ENCODE measurements at places on chromosomes 4 and X.

GRCh38 chr4:86098691-86099090 lies 261.2 kb downstream of the MAPK10 start:
- DNase-seq, result no peak

DNA sequence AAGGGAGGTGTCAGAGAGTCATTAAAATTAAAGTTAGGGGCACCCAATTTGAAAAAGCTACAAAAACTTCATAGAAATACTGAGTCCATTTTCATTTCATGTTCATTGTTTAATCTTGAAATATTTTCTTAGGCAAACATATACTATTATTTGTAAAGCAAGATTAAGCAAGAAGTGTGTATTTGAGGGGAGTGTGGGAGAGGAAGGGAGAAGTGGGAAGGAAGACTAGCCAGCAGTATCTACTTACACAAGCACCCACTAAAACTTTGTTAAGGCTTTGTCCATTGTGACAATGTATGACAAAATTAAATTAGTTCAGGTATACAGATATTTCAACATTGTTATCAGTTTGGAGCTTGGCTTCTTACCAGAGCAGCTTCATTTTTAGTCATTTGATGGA lies 222.9 kb downstream of the ARHGAP24 start:
- DNase-seq, result no peak

- DNase-seq, result peak; percentile 54
Measured at GRCh38 chrX:43557792-43558191, 98.3 kb upstream of the MAOA start.

DNA sequence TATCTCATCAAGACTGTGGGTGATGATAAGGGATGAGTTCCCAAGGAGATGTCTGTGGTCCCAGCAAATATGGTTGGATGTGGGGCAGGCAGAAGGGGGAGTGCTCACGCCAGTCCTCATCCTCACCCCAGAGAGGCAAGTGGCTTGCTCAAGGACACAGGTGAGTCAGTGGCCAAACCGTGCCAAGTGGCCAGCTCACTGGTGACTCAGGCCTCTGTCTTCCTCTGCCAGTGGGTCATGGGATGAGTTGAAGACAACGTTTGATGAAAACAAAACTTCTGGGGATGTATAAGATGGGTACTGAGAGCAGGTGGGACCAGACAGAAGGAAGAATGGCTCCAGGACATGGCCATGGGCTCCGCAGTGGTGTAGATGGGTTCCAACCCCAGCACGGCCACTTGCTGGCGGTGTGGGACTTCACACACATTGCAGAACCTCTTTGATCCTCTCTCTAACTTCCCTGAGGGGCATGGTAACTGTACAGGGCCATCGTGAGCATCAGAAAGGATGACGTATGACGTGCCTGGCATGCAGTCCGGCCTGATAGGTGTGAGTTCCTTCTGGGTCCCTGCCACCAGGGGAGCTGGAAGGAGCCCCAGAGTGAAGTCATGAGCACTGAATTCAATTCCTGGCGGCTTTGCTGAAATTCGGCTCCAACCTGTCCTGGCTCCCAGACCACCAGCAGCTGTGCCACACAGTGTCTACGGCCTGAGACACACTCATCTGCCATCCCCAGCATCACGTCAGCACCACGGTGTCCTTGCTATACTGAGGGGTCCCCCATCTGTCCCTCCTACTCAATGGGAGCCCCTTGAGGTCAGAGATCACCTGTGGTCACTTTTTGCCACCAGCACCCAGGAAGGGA lies 41.3 kb upstream of the GPR78 start:
- DNase-seq, result no peak

GRCh38 chr4:139786494-139787354 lies 121.1 kb downstream of the MGST2 start:
- no peak for DNase-seq

DNA sequence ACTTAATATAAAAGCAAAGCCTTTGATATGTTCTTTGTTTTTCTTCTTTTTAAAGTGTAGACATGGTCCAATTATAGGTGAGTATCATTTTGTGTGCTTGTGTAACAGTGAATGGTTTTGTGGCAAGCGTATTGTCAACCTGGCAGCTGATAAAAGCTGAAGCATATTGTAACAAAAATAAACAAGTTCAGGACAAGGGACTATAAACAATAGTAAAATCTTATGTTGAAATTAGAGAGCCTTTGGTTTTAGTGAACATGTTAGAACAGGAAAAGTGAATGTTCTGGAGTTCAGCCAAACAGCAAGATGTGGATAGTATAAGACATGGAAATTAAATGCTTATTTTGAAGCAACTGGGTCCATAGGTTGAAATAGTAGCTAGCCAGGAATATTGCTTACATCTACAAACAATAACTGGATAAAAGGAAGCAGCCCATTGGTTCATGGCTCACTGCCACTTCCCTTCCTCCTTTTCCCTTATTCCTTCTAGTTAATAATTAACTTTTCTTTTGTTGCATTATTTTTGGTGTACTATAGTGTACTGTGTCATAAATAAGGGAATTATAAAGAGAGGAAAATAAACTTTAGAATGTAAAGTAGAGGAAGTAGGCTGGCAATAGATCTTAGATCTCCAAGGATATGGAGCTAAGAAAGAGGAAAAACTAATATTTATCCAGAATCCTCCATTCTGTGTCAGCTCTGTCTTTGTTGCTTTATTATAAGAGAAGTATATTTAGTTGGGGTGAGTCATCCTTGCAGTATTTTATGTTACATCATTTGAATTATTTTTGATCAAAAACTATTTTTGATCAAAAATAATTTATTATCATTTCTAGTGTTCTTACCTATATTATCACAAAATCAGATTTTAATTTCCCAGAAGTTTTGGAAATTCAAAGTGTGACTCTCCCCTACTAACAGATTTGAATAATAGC lies 65.6 kb downstream of the MRPL1 start:
- no peak for DNase-seq

GRCh38 chr4:62210486-62210885 lies 1010.4 kb downstream of the ADGRL3 start:
- no peak for DNase-seq

DNA sequence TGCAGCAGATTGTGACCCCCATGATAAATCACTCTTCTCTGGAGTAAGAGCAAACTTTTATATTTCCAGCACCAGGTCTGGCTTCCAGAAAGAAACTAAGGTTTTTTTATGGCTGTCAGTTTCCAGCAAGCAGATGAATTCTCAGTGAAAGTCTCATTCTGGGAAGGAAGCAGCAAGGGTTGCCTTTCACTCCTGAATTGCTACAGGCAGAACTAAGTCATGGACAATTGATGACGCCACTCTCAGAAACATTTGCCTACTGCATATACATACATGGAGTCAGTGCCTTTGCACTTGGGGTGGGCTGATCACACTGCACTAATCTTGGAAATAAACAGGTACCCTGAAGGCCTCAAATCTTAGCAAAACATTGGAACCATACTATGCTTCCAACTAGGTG lies 80.0 kb downstream of the IL21 start:
- DNase-seq, result no peak

DNA sequence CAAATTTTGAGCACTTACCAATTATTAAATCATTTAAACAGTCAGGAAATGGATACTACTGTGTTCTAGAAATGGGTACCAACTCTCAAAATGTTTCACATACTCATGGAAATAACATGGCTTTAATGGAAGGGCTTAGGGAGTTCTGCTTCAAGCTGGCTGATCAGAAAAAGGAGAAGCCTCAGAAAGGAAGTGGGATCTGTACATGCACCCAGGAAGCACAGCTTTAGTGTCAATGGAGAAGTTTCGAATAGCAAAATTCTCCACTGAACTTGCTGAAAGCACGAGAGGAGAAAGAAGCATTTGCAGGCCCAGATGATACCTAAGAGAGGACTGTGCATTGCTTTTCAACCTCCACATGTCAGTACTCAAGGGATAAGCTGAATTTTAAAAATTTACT lies 11.1 kb upstream of the HS3ST1 start:
- no peak for DNase-seq

GRCh38 chr4:67603310-67604028 lies 44.9 kb downstream of the STAP1 start:
- DNase-seq, result no peak

- no peak for DNase-seq
Measured at GRCh38 chr4:95715830-95716229, 124.1 kb upstream of the PDHA2 start.

GRCh38 chr4:144449611-144450010 lies 196.3 kb upstream of the HHIP start:
- no peak for DNase-seq

- DNase-seq, result no peak
Measured at GRCh38 chr4:176622251-176622948, 170.3 kb downstream of the VEGFC start.

GRCh38 chrX:19655032-19655431 lies 139.7 kb upstream of the MAP3K15 start:
- no peak for DNase-seq

- DNase-seq, result no peak
Measured at GRCh38 chrX:3549411-3549911, 164.0 kb downstream of the PRKX start.
